ENCODE measurements at places on chromosomes 2 and 18.

- no peak for DNase-seq
Observed at GRCh38 chr2:113278742-113279139, at the start of gene PAX8. PAX8 (minus strand) TSS chr2:113278921; CDS start chr2:113278394, 527 bp downstream.

GRCh38 chr2:60413069-60413813 is 140.2 kb downstream of the BCL11A start:
- no peak for DNase-seq

DNA sequence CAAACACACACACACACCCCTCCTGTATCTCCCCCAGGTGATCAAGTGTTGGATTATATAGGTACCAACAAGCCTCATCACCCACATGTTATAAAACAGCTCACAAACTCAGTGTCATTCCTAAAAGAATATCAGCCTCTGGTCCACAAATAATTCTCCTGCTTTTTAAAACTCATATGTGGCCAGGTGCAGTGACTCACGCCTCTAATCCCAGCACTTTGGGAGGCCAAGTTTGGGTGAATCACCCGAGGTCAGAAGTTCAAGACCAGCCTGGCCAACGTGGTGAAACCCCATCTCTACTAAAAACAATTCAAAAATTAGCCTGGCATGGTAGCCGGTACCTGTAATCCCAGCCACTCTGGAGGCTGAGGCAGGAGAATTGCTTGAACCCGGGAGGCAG is 87.8 kb downstream of the LRATD1 start:
- no peak for DNase-seq

GRCh38 chr18:22710673-22711191 is 222.4 kb upstream of the RBBP8 start:
- DNase-seq, result no peak

- DNase-seq, result no peak
Observed at GRCh38 chr2:225182126-225182525, 139.9 kb upstream of the DOCK10 start.

DNA sequence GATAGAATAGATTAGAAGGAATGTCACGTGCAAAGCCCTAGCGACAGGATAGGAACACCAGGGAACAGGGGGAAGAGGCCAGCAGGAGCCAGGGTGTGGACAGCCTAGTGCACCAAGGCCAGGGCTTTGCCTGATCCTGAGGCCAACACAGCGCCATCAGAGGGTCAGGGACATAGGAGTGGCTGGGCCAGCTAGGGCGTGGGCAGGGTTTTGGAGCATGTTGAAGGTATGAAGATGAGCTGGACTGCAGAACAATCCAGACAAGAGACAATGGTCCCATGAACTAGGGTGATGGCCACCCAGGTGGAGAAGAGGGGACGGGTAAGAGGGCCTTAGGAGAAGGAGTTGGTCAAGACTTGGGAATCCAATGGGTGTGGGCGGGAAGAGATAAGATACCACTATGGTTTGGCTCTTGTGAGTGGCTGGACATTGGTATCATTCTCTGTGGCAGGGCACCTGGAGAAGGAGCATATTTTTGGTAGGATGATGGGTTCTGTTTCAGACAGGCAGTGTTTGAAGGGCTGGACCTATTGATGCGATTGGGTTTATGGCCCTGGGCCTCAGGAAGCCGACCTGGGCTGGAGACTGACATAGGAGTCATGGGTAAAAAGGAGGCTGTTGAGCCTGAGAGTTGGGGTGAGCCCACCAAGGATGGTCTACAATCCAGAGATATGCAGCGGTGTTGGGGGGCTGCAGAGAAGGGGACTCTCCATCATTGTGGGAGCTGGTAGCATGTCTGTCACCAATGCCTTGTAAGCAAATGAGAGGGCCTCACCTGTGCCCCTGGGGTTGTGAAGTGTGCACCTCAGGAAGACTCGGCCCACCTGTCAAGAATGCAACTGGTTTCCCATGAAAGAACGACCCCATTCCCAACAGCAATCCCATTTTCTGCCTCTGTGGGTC is 2.0 kb upstream of the HS1BP3 start:
- DNase-seq, result no peak

GRCh38 chr2:185618625-185619024 is 120.0 kb upstream of the FSIP2 start:
- no peak for DNase-seq

DNA sequence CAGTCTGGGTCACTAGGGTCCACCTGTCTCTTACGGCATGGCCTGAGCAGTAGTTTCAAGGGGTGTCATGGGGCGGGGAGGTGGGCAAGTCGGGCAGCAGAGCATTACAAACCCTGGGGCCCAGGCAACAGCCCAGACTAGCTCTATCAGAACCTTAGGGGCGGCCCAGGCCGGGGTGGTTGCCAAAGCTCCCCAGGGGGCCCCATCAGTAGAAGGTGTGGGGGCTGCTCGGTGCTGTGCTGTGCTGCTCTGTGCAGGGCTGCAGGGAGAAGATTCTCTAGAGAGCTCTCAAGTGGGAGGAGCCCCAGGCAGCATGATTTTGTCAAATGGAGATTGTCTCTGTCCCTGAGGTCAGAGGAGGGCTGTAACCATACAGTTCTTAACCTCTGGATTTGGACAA is 36.4 kb upstream of the SLC14A1 start:
- DNase-seq, result no peak

GRCh38 chr2:48532174-48532573 is 2.2 kb downstream of the STON1 start:
- no peak for DNase-seq

- DNase-seq, result no peak
Observed at GRCh38 chr2:239395524-239395923, 5.3 kb downstream of the HDAC4 start.

DNA sequence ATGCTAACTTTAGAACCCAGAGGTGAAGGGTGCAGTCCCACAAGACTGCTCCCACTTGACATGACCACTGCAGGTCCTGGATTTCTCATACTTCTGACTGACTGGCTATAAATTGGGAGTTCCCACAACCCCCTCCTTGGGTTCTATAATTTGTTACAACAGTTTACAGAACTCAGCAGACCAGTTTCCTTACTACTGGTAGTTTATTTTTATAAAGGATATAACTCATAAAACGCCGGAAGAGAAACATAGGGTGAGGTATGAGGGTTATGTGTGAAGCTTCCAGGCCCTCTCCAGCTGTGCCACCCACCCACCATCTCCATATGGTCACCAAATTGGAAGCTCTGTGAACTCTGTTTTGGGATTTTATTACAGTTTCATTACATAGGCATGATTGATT is 839.6 kb downstream of the TSN start:
- DNase-seq, result no peak

DNA sequence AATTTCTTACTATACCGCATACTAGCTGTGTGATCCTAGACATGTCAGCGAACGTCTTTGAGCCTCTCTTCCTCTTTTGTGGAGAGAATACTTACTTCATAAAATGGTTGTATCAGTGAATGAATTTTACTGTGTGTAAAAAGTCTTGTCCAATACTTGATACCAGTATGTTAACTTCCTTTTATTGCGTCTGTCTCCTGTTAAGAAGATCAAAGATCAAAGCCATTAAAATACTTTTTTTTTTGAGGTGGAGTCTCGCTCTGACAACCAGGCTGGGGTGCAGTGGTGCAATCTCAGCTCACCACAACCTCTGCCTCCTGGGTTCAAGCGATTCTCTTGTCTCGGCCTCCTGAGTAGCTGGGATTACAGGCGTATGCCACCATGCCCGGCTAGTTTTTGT is 33.2 kb downstream of the ERLEC1 start:
- DNase-seq, result no peak

- no peak for DNase-seq
Observed at GRCh38 chr2:219406861-219407230, 11.3 kb upstream of the DES start.

GRCh38 chr2:169933124-169933711 is 106.0 kb downstream of the UBR3 start:
- no peak for DNase-seq

GRCh38 chr2:192286093-192286701 is 91.5 kb upstream of the TMEFF2 start:
- no peak for DNase-seq

DNA sequence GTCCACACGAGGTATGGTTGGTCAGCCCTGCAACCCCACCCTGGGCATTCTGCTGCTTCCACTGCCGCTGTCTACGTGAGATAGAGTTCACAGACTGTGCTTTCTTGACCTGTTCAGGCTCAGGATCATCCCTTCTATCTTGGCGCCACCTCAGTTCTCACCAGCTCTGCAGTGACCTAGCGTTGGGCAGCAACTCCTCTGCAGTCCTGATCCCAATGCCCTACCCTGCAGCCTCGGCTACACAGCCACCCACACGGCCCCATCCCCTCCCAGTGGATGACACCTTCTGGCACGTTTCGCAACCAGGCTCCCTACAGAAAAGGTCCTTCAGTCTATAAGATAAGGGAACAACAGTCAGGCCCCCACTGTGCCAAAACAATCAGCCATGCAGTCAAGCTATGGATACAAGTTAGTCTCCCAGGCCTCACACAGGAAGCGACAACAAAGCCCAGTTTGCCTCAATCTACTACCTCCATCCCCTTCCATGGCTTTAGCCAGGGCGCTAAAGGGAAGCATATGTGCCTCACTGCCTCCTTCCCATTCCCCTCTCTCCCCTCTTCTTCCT is 317.9 kb upstream of the PKDCC start:
- no peak for DNase-seq

DNA sequence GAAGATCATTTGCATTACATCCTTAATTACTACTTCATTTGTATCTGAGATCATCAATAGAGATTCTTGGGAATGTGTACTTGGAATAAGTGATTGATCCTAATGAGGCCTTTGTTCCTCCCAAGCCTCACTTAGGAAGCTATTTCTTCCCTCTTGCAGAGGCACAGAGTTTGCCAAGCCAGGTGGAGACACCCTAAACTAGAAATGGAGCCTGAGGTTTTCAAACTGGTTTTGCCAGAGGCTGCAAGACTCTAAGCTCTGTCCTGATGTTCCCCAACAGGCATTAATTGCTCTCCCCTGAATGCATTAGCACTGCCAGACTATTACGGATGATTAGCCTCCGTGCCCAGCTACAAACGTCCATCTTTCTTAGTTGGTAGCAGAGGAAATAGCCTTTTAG is 125.2 kb upstream of the LGALSL start:
- DNase-seq, result no peak

DNA sequence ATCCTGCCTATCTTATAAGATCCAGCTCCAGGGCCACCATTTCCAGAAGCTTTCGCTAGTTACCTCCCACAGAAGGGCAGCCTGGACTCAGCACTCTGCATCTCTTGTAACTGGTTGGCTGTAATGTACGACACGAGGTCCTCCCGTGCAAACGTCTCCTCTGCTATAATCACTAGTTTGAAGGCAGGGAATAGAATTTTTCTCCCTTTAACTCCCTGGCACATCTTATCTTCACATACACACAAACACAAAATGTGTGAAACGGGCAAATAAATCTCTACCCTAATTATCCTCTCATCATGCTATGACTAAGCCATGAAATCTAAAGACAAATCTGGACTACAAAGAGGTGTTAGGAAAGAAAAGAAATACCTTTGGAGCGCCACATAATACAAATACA is 36.8 kb downstream of the RNU4ATAC start:
- no peak for DNase-seq

- DNase-seq, result no peak
Observed at GRCh38 chr2:72963423-72964145, 46.3 kb downstream of the EMX1 start.

DNA sequence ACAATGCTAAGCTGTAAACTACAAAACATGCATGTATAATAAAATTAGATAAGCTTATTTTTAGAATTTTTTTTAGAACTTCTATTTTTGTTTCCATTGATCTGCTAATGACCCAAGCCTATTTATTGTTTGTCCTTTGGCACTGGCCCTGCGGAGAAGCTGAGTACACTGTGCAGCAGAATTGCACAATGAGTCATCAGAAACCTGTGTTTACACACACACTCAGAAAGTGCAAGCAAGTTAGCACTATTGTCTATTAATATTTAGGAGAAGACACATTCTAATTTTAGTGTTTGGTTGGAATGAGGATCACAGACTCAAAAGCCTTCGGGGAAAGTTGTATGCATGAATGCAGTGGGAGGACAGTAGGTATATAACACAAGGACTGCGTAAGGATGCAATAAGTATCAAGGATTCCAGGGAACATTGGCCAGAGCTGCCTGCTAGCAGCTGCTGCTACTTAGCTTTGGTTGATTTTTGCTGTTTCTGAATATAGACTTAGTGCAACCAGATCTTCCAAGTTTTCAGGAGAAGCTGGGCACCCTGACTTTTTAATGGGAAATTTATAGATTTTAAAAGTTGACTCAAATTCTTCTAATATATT is 128.2 kb downstream of the KCNH7 start:
- no peak for DNase-seq

- no peak for DNase-seq
Observed at GRCh38 chr18:23231340-23232021, 96.2 kb downstream of the CABLES1 start.

DNA sequence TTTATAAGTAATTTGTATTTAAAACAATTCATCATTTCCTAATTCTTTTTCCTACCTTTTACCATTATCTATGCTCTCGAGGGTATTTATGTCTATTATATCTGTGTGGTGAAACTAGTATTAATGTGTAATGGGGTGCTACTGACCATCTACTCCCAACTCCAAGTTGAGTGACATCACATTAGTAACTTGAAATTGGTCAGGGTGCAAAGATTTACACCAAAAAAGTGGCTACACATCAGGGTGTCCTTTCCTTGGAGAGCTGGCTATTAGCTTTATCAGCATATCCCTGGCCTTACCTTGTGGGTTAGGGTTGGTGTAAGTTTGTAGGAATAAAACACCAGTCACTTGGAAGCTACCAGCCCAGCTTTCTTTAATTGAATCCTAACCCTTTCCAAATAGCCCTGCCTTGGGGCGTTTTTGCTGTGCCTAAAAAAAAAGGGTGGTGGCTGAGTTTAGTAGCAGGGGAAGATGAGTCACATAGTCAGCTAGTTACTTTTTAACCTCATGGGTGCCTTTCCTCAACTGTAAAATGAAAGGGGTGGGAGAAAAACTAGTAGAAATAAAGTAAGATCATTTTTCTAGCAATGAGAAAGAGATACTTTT is 14.0 kb downstream of the ANXA4 start:
- no peak for DNase-seq

GRCh38 chr18:11667578-11667977 is 21.5 kb upstream of the GNAL start:
- no peak for DNase-seq

DNA sequence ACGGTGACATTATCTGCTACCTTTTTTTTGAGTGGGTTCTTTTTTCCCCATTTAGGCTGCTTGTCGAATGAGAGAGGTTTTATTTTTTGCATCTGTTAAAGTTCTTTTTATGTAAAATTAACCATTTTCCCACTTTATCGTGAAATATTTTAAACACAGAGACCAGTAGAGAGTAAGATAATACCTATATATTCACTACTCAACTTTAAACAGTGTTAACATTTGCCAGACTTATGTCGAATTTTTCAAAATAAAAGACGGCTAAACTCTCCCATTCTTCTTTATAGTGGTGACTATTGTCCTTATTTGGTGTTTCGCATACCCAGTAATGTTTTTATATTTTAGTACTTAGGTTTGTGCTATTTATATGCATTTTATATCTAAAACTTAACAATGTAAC is 743 bp upstream of the PUS10 start:
- DNase-seq, result no peak

GRCh38 chr2:216428618-216429350 is 16.5 kb downstream of the SMARCAL1 start:
- no peak for DNase-seq
